ENCODE measurements at places on chromosomes 1 and 21.

GRCh38 chr1:84442256-84442655, 36.8 kb upstream of the RPF1 start:
- no peak for DNase-seq

- DNase-seq = no peak
Measured at GRCh38 chr1:158290321-158290844, 660 bp downstream of the CD1C start.

DNA sequence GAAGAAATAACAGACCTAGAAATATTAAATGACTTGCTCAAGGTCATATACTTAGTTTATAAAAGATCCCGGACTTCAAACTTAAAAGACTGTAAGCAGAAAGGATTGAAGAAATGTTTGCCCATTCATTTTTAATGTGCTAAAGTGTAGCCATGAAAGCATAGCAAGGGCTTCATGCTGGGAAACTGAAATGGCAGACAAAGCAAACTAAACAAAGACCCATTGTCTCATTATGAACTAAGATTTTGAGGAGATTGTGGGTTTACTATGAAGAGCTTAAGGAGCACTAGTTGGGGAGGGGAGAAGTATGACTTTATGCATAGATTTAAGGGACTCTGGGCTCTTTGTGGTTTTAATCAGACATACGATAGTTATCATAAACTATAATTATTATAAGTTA, 26.3 kb downstream of the ADAMTS1 start:
- no peak for DNase-seq

DNA sequence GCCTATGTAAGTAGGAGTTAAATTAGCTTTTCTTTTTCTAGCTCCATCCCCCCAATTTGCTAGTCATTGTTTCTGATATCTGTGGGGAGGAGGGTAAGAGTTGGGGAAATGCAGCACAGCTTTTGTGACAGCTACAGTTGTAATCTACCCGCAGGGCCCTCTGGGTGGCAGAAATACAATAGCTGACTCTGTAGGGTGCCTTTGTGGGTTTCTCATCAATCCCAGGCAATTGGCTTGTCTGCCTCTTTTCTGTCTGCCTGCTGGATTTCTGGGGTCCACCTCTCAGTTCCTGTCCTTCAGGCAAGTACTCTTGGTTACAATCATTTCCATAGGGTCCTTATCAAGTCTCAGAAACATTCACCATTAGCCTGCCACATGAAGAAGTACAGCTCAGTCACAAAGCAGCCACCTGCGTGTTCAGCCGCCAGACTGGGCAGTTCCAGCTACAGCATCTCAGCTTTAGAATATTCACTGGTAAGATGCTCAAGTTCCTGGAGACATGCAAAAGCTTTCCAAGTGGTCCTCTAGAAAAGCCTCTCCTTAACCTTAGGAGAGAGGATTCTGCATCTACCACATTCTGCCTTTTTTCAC, 19.2 kb upstream of the SLC44A5 start:
- no peak for DNase-seq

GRCh38 chr1:22347854-22348760, 103.5 kb upstream of the ZBTB40 start:
- DNase-seq = no peak

DNA sequence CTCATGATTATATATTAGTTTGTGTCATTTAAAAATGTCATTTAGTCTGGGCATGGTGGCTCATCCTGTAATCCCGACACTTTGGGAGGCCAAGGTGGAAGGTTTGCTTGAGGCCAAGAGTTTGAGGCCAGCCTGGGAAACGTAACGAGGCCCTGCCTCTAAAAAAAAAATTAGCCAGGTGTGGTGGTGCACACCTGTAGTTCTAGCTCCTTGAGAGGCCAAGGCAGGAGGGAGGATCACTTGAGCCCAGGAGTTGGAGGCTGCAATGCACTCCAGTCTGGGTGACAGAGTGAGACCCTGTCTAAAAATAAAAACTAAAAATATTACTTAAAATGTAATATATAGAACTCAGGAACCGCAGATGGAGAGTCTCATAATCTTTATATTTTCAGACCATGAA, 34.6 kb downstream of the RUNX3 start:
- no peak for DNase-seq

GRCh38 chr21:36613059-36613458, 85.9 kb upstream of the SIM2 start:
- no peak for DNase-seq

DNA sequence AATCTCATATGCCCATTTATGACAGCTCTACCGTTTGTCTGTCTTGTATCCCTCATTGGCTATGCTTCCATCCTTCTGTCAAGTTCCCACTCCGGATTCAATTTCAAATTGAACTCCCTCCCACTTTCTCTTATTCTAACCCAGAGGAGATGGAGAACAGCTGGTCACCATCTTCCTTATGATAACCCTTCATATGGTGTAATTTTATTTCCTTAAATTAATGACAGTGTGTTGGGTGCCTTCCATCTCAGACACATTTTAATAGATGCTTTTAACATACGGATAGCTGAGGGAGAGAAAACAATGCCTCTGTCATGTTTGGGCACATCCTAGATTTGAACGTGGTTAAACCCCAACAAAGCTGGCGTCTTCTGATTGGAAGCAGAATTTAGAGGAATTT, 103.0 kb upstream of the PLXNA2 start:
- no peak for DNase-seq

- no peak for DNase-seq
Measured at GRCh38 chr21:33998402-33998801, 75.0 kb upstream of the MRPS6 start.

GRCh38 chr1:231734417-231734816, 107.8 kb downstream of the DISC1 start:
- DNase-seq = no peak

GRCh38 chr1:7107109-7107830, 322.0 kb downstream of the CAMTA1 start:
- DNase-seq = no peak

DNA sequence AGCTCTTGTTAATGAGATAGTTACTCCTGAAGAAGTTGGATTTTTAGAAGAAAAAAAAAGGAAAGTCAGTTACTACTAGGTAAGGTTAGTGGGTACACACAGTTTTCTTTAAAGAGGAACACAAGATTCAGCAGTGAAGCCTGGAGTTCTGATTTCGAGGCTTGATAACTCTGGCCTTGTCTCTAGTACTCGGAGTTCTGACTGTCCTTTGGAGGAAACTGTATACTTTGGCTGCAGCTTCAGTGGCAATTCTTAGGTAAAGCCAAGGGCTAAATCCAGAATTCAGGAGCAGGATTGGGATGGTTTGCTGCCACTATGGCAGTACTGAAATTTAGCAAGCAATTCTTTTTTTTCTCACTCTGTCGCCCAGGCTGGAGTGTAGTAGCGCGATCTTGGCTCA, 9.2 kb downstream of the ACADM start:
- DNase-seq = no peak

- DNase-seq = no peak
Measured at GRCh38 chr1:56303805-56304204, 275.6 kb downstream of the PLPP3 start.

- no peak for DNase-seq
Measured at GRCh38 chr1:61362351-61362750, 280.0 kb downstream of the NFIA start.

- no peak for DNase-seq
Measured at GRCh38 chr1:55512466-55512865, 297.3 kb upstream of the USP24 start.

GRCh38 chr1:1591452-1591851, 8.5 kb downstream of the FNDC10 start:
- DNase-seq = no peak

DNA sequence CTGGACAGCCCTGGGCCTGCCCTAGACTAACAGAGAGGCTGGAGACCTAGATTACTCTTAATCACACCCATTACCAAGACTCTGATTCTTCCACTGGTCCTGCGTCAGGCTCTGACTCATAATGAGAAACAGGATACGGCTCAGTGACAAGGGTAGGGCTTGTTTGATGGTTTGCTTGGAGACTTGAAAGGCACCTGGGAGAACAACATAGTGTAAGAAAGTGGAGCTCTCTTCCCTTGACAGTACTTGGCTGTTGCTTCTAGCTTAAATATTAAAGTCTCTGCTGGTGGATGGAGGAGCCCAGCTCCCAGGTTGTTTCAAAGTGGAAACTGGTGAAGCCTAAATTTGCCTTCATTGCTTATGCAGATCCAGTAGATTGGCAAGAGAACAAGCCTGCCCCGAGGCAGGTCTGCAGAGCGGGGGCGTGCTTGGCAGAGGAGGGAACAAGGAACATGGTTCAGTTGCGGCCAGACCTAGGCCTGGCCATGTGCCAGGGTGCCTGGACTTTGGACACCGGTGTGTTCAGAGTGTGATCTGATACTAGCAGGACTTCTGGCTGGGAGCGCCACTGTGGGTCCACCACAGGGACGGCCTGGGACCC, 480.6 kb downstream of the CAMTA1 start:
- DNase-seq = no peak

DNA sequence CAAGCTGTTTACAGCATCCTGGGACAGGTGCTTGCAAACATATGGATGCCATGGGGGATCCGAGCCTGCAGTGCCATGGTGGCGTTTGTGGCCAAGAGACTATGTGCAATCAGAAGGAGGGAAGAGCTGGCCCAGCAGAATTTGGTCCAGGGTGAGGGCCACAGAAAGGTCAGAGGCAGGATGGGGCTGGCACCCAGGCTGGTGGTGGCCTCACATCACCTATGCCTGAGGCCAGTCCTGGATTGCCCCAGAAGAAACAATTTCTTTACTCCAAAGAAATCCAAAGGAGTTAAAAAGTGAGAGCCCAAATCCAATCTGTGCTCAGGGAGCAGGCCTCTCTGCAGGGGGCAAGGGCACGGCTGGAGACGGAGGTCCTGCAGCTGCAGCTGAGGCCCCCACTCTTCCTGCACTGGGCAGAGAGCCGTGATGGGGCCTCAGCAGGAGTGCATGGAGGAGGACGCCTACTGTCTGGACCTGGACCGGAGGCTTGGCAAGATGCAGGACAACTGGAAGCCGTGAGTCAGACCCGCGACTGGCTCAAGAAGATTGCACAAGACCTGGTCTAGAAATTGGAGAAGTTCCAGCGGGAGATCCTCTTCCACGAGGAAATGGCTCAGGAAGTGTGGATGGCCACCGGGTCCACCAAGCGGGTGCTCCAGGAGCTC, 163.5 kb downstream of the RYR2 start:
- no peak for DNase-seq

DNA sequence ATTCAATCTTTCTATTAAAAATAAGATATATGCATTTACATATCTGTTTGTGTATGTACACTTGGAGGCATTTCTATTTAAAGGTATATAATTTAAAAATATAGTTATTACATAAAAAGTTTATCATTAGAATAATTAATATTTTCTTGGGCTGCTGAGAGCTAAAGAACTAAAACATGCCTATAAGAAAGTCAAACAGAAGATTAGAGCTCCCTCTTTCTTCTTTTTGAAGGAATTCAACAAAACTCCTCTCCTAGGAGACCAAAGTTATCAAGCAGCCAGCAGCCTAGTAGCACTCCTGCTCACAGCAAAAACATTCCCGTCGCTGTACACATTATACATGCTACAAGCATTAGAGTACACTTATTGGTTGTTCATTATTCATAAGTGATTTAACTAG, 216.4 kb downstream of the VAV3 start:
- DNase-seq = no peak

DNA sequence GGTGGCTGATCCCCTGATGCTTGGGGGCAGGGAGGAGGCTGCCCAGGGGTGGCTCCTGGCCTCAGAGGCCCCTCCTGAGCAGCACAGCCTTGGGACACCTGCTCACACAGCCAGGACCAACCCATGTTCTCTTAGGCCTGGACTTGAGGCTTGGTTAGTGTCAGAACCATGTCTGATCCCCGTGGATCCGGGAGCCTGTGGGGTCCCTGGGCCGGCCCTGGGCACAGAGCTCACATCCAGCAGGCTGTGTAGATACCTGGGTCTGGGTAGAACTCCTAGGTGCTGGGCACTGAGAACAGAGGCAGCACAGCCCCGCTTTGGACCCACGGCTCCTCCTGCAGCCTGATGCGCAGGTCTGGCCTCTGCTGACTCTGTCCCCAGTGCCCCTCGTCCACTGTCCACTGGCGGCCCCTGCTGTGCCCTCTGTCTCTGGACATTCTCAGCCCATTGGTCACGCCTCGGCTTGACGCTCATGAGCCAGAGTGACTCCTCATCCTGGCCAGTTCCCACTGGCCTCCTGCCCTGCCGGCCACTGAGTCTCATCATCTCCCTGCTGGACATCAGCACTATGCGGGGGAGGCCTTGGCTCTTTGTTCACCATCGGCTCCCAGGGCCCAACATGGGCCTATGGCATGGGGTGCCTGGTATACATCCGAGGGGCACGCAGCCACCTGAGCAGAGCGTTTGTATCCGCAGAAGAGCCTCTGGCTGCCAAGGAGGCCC, 70.2 kb downstream of the TRIM11 start:
- DNase-seq = no peak

- no peak for DNase-seq
Measured at GRCh38 chr1:112146201-112146715, 156.8 kb upstream of the KCND3 start.

DNA sequence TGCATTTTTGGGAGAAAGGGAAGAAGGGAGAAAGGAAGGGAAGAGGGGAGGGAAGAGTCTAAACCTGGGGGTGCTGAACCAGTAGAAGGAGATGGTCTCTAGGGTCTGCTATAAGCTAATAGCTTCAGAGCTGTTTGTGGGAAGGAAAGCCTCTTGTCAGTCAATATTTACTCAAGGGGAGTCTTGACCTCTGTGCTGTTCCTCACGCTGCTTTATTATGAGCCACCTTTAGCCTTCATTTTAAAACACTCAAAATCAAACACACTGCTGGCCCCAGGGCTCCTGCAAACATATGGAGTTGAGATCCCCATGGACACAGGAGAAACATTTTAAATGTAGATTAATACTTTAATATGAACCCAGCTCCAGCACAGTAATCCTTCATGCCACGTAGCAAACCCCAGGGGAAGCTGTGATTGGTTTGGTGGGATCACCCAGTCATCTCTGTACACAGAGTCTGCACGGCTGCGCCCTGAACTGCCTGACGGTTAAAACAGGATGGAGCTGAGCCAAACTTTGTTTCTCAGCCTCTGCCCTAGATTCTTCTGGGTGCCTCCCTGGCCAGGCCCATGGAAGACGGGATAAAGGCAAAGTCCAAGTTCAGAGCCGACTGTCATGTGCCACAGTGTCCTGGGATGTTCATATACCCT, 40.2 kb upstream of the VWA5B1 start:
- no peak for DNase-seq

- DNase-seq = no peak
Measured at GRCh38 chr1:57115030-57115614, 149.3 kb upstream of the C8B start.

- DNase-seq = no peak
Measured at GRCh38 chr1:221806236-221806635, 64.3 kb upstream of the DUSP10 start.
